ENCODE measurements at places on chromosomes 11 and 22.

- no peak for DNase-seq
Observed at GRCh38 chr11:79507706-79508105, 66.9 kb upstream of the TENM4 start.

GRCh38 chr11:26579683-26580082, 7.6 kb upstream of the MUC15 start:
- DNase-seq = no peak

- no peak for DNase-seq
Observed at GRCh38 chr22:30183271-30183670, 63.3 kb downstream of the LIF start.

DNA sequence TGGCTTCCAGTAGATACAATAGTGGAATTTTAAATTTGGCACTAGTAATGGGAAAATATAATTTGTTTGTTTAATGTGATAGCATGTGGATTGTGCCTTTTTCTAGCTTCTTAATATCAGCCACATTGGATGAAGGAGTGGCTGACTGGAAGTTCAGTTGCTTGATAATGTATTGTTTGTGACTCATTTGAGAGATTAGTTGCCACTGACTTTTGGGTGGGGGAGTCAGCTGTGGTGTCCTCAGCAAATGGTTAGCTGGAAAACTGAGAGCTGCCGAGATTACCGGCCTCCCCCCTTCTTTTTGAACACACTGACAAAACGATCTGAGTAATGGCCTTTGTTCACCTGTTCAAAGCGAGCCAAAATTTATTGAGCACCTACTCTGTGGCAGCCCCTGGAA, 5.5 kb downstream of the JAM3 start:
- DNase-seq = no peak

Measured in CD8-positive, alpha-beta memory T cell (primary cell).